ENCODE measurements at places on chromosomes 3 and 15.

GRCh38 chr3:197491923-197492664, 63.7 kb downstream of the BDH1 start:
- no peak for DNase-seq

- DNase-seq, result no peak
Observed at GRCh38 chr3:195900436-195901355, 7.7 kb downstream of the TNK2 start.

- no peak for DNase-seq
Observed at GRCh38 chr3:38978729-38979128, 73.0 kb downstream of the SCN11A start.

DNA sequence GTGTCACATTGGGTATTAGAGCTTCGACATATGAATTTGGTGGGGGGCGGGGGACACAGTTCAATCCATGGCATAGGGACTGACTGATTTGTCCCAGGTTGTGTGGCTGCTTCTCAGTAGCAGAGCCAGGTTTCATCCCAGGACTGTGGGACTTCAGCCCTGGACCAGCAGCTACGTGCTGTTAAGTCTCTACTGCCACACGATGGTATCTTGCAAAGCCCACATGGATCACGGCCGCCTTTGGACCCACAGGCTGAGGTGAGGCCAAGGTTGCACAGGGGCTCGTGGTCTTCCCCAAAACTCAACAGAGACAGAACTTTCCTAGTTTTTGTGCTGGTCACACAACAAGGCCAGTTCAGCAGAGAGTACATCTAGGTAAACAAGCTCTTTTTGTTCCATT, 97.4 kb downstream of the LRRK1 start:
- no peak for DNase-seq

- DNase-seq, result no peak
Observed at GRCh38 chr15:68303560-68304436, 26.3 kb downstream of the FEM1B start.

GRCh38 chr15:54987881-54988280, 208.9 kb downstream of the RSL24D1 start:
- no peak for DNase-seq

DNA sequence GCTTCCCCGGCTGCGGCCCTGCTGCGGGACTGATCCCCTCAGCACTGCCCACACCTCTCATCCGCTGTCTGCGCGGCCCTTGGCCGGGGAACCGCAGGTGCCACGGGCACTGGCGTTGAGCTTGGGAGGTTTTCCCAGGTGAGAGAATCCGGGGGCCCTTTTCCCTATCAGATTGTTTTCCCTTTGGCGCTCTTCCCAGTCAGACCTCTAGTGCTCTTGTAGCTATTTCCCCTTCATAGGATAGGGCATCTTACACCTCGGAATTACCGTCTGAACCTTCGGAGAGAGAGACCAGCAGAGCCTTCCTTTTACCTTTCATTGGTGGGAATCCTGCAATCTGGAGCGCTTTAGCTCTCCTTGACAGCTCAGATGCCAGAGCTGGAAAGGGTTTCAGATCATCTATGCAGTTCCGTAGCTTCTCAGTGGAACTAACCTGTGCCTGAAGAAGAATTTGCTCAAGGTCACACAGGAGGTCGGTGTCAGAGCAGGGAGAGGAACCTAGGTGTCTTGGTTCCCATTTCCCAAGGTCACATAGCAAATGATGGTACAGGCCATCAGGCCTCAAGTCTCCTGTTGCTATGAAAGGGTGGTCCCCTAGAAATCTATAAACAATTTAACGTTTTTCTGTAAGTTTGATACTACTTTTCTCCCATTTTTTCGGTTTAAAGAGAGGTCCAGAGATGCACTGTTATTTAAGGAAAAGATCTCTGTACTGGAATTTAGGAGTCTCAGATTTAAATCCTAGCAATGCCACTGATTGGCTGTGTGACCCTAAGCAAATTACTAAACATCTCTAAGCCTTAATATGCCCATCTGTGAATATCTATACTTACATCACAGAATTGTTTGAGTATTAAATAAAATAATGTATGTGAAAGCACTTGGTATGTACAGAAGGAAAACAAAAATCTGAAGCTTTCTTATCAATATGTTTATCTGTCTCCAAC, 916 bp downstream of the IDH3A start:
- no peak for DNase-seq

DNA sequence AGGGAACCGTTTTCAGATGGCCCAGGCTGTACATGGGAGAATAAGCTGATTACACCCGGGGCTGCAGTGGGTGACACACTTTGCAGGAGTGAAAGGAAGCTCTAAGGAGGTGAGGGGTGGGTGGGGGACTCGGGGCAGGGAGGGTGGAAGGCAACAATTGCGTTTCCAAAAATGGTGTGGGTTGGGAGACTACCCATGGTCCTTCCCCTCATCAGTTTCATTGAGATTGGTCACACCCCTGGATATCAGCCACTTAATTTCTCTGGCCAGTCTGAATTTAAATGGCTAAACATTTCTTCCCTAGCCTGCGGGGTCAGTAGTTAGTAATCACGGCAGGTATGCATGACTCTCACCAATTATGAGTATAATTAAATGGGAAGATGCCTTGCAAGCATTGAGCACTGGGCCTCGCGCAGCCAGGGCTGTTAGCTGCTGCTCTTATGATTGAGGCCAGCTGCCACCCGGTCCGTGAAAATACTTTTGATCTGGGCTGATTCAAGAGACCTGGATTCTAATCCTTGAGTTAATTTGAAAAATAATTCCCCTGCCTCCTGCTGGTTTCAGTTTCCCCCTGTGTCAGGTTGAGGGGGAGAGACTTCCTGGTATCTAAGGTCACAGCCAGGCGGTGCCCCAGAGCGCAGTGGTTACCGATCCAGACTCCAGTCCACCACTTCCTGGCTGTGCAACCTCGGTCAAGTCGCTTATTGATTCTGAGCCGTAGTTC, 23.3 kb downstream of the SLC6A6 start:
- DNase-seq, result no peak

GRCh38 chr15:90750186-90750585, 33.0 kb downstream of the BLM start:
- DNase-seq, result no peak

GRCh38 chr15:35126236-35126635, 41.1 kb upstream of the NANOGP8 start:
- no peak for DNase-seq

GRCh38 chr3:159458010-159458409, 530.6 kb upstream of the IL12A start:
- no peak for DNase-seq

DNA sequence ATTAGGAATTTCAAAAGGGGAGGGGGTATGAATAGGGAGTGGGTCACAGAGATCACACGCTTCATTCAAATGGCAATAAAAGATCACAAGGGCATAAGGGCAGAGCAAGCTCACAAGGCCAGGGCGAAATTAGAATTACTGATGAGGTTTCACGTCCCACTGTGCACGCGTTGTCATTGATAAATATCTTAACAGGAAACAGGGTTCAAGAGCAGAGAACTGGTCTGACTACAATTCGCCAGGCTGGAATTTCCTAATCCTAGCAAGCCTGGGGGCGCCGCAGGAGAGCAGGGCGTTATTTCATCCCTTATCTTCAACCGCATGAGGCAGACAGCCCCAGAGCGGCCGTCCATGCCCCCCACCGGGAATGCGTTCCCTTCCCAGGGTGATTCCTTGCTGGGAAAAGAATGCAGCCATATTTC, 18.1 kb upstream of the SMCO1 start:
- DNase-seq, result no peak

DNA sequence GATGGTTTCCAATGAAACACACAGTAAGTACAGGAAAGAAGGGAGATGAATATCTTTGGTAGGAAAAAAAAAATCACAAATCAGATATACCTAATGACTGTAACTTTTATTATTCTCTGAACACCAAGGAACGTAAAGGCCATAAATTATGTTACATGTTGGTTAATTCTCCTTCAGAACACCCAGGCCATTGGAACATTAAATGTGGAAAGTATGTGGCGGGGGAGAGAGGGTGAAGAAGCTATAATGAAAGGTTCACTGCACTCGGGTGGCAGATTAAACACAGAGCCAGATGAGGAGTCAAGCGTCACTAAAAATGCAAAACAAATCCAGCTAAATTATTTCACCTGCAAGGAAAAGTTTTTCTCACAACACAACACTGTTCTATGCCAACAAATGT, 193.8 kb downstream of the FHIT start:
- no peak for DNase-seq
